ENCODE measurements at places on chromosomes 12 and 14.

GRCh38 chr12:30969606-30970395 lies 43.3 kb downstream of the TSPAN11 start:
- DNase-seq: no peak

DNA sequence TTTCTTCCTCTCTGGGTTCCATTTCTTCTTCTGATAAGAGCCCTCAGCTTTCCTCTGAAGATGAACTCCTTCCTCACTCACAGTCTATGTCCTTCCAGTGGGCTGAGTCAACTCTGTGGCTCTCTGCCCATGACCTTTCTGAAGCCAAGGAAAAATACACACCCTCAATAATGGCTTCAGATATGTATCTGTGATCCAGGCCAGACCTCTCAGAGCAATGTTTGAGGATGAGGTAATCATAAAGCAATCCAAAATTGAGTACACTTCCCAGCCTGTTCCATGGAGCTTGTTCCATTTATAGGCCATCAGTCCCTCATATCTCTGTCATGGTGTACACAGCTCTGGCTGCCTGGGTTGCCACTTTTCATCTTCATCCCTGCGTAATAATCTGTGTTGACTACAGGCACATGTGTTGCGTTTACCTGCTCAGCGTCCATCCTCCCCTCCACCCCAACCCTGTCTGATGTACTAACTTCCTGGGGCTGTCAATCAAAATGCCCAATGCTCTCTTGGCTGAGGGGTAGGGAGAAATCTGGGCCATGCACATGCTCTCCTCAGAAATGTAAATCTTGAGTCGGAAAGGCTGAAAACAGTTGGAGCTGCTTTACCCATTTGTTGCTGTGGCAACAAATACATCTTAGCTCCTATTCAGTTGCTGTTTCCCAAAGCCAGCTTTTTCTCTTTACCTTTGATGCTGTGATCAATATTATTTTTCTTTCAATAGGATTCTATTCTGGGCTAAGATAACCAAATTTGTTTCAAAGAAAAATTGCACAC lies 377.8 kb upstream of the TMEM132C start:
- no peak for DNase-seq

DNA sequence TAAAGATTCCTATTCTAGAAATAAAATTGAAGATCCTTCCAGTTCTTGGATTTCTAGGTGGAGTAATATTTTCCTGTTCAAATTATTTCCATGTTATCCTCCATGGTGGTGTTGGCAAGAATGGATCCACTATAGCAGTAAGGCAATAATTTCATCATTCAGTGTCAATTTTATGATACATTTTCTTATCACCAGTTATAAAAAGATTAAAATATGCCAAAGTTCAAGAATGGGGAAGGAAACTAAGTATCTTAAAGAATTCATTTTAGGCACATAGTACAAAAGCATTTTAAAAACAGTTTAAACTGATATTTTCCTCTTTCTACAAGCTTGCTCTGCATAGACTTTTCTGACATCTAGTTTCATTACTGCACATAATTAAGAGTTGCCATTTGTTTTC lies 19.1 kb downstream of the SYCP3 start:
- DNase-seq: no peak

- no peak for DNase-seq
Observed at GRCh38 chr14:71651228-71651627, 281.0 kb upstream of the RGS6 start.

GRCh38 chr14:53412819-53413675 lies 259.9 kb upstream of the DDHD1 start:
- peak; percentile 9 for DNase-seq
